ENCODE measurements at places on chromosomes 5 and 9.
A peak's percentile ranks its signal among the peaks of the same experiment; 100 is the strongest.

DNA sequence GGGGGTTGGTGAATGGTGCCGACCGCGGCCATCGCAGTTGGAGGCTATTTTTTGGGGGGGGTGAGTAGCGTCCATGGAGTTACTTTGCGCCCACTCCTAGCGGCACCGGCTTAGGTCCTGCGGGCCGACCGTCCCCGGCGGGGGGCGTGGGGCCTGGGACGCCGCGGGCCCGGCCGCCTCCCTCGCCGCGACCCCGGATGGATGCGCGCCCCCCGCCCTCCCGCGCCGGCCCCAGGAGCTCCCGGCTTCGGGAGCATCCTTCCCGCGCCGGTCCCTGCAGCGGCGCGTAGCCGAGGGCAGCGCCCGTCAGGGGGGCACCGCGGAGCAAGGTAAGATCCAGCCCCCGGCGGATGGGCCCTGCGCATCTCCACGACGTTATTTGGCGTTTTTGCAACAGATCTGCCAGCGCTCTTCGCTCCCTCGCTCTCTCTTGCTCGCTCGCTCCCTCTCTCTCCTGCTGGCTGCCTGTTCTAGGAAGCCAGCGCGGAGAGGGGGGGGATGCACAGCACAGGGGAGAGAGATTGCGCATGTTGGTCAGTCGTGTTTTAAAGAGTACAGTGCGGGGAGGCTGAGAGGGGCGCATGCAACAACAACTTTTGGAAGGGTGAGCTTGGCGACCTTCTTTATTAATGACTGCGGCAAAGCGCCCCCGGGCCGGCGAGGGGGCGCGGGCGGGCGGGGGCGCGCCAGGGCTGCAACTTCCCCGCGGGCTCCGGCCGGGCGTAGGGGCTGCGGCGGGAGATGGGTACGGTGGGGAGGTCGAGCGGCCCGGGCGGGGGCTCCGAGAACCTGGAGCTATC is 413 bp downstream of the JADE2 start:
- peak; percentile 94 for DNase-seq

DNA sequence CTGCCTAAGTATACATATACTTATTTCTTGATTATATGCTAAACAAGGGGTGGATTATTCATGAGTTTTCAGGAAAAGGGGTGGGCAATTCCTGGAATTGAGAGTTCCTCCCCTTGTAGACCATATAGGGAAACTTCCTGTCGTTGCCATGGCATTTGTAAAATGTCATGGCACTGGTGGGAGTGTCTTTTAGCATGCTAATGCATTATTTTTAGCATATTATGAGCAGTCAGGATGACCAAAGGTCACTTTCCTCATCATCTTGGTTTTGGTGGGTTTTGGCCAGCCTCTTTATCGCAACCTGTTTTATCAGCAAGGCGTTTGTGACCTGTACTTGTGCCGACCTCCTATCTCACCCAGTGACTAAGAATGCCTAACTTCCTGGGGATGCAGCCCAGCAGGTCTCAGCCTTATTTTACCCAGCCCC is 80.9 kb downstream of the ALDH7A1 start:
- DNase-seq: no peak

- DNase-seq: no peak
Measured at GRCh38 chr9:83956436-83957247, 23.4 kb downstream of the HNRNPK start.

DNA sequence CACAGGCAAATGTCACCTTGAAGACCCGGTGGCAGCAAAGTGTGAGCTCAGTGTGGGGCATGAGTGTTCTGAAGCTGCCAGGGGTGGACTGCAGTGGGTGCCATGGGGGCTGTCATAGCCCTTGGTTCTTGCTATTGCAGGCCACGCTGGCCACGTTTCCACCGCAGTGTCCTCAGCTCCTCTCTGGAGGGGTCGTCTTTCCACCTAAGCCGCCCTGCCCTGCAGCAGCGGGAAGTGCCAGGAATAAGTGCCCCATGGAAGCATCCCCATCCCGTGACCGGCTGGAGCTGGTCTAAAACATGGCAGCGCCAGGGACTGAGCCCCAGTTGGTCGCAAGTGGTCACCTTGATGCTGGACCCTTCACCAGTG is 6.9 kb downstream of the OBP2B start:
- DNase-seq: no peak

GRCh38 chr5:64958757-64959391 is 190.1 kb downstream of the CWC27 start:
- no peak for DNase-seq

DNA sequence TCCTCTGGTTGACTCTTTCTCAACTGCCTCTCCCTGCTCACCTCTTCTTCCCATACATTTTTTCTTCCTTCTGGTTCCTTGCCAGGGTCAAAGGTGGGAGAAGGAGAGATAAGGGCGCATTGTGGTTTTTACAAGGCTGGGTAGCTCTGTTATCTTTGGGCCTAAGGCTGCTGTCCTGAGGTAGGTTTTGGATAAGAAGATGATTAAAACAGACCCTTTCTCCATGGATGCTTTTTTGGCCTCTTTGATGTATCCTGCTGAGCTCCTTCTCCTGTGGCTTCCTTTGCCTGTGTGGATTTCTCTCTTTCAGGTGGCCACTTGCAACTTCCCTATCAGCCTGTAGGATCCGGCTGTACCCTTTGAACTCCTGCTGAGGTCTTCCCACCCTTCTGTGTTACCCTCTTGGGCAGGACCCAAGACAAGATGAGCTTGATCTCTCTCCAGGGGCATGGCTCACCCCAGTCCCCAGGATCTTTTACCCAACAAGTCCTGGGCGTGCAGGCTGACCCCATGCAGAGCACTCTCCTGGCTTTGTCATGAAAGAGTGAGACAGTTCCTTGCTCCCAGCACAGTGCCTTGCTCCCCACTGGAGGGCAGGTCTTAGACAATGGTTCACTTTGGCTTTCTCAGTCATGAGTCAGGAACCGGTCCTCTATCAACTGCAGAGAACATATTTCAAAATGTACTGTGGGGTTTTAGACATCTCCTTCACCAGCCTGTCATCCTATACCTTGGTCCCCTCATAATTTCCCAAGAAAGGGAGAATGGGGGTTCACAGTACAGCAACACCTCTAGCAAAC is 197.9 kb downstream of the TLE4 start:
- no peak for DNase-seq

DNA sequence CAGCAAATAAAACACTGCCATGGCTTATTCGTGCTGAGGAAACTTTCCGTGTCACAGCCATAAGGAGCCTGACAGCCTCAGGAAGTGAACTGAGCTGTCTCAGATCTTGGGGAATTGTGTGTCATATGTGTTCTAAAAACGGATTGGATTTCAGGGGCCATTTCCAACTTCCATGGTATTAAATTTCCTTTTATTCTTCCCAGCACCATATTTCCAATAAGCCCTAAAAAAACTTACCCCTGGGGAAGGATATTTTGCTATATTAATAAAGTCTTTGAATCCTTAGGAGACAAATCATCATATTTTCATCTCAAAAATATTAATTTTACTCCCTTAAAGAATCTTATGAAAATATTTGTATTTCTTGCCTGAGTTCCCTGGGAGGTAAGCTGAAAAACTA is 93.9 kb downstream of the LHFPL2 start:
- no peak for DNase-seq
